ENCODE measurements at places on chromosomes 5 and 9.

DNA sequence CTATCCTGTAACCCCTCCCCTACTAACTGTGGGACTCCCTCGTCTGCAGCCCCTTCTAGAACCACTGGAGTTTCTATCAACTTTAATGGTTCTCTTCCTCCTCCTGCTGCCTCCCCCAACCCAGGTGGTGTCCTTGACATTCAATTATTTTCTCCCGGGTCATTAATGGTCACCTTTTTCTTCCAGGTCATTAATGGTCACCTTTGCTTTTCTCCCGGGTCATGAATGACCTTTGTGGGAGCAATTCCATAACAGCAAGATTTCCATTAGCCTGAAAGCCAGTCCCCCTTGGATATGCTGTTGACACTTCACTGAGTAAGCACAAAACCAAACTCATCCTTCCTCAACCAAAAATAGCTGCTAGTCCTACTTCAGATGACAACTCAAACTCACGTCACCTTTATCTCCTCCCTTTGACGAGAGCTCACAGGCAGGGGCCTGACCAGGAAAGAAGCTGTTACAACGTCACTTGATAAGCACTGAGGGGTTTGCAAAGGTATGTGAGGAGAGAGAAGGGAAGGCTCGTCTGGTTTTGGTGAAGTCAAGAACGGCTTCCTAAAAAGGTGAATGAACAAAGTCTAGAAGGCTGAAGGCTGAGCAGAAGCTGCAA is 10.9 kb downstream of the CCDC127 start:
- no peak for DNase-seq

DNA sequence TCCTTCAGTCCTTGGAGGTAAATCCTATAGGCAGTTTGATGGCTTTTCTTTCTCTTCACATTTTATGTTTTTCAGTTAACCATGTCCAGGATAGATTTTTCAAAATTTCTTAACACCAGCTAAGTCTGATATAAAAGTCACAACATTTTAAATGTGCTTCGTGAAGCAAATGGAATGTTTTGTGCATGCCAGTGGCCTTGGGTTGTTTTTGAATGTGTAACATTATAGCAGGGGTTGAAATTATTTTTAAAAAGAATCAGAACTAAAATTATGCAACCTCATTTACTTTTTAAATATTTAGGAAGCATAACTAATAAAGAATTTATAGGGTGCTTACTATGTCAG is 201.1 kb downstream of the ARHGEF28 start:
- no peak for DNase-seq

DNA sequence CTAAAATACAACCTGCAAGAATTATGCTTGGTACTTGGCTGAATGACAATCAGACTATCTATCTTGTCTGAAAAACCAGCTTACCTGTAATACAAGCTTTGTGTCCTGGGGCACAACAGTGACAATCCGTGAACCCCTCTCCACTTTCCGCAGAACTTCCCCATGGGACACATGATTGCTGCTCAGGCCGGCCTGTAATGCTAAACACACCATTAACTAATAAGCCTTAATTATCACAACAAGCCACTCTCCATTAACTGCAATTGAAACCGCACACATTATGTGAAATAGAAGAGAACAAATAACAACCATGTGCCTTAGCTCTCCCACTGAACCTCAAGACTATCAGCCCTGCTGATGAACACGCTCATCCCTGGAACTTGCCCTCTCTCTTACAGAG is 33.7 kb downstream of the ELP1 start:
- no peak for DNase-seq

DNA sequence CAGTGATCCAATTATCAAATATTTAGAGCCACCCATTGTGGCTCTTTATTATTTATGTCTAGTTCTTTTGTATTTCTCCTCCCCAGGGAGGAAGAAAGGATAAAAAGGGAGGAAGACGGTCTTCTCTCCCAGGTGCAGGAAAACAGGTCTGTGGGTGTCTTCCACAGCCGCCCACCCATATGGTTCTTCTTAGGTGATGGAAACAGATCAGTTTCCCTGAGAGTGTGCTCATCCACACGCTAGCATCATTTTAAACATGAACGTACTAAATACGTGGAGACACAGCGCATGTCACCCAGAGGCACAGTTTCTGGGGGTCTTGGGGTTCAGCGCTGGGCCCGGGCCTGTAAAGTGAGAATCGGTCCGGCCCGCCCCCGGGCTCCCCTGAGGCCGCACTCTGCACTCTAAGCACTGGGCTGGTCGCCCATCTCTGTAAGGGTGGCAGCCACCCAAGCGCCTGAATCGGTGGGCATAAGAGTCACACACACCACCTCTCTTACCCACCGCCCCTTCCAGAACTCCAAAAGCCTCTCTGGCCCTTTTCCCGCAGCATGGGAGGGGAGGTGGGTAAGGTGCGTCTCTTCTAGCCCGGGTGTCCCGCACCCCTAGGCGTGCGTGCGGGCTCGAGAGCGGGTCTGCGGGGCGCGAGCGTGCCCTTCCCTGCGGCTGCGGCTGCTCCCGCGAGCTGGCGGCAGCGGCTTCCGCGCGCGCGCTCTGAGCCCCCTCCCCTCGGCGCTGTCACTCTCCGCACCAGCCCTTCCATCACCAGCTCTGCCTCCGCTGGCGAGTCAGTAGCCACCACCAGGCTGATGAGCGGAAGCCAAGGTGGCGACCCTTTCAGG is 1.3 kb downstream of the PTCH1 start:
- no peak for DNase-seq

All from activated naive CD4-positive, alpha-beta T cell (primary cell).